ENCODE measurements at places on chromosomes 16 and 17.

DNA sequence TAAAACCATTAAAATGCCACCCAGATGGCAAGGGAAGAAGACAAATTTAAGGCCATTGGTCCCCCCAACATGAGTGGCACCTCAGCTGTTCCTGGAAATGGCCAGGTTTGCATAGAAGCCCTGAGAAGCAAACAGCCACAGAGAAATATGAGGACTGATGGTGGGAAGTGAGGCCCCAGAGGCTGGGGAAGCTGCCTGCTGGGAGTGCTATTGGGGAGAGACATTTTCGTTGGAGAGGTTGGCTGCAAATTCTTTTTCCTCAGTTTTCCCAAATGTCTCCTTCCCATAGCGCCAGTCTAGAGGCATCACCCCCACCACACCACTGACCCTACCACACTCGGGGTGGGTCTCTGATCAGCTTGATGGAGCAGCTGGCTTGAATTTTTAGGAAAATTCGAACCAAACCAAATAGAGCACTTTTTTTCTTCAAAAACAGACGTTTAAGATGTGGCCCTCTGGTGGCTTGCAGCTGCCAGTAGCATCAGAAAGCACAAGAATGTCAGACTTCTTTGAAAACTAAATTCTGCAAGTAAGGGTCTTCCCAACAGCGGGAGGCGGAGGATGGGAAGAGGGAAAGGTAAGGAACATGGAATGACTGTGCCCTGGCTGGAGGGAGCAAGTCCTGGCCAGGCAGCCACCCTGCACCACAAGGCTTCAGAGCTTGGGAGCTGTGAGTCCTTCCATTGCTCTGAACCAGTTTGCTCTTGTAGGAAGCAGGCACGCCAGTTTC, 13.2 kb upstream of the SLC12A3 start:
- DNase-seq = no peak

DNA sequence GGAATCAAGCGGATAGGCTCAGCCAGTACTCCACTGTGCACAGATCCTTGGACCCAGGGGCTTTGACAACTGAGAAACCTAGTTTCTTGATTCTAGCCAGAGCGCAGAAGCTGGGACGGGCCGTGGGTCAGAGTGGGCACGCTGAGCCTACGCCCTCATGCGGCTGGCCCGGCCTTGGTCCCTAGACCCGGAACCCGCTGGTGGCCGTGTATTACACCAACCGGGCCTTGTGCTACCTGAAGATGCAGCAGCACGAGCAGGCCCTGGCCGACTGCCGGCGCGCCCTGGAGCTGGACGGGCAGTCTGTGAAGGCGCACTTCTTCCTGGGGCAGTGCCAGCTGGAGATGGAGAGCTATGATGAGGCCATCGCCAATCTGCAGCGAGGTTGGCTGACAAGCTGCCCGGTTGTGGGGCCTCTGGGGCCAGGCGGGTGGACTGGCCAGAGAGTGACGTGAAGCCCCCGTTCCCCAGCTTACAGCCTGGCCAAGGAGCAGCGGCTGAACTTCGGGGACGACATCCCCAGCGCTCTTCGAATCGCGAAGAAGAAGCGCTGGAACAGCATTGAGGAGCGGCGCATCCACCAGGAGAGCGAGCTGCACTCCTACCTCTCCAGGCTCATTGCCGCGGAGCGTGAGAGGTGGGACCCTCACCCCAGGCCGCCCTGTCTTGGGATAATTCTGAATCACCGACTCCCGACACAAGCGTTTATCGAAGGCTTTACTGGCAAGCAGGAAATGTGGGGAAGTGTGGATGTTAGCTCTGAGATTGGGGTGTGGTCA, 946 bp downstream of the STUB1 start:
- DNase-seq = no peak

DNA sequence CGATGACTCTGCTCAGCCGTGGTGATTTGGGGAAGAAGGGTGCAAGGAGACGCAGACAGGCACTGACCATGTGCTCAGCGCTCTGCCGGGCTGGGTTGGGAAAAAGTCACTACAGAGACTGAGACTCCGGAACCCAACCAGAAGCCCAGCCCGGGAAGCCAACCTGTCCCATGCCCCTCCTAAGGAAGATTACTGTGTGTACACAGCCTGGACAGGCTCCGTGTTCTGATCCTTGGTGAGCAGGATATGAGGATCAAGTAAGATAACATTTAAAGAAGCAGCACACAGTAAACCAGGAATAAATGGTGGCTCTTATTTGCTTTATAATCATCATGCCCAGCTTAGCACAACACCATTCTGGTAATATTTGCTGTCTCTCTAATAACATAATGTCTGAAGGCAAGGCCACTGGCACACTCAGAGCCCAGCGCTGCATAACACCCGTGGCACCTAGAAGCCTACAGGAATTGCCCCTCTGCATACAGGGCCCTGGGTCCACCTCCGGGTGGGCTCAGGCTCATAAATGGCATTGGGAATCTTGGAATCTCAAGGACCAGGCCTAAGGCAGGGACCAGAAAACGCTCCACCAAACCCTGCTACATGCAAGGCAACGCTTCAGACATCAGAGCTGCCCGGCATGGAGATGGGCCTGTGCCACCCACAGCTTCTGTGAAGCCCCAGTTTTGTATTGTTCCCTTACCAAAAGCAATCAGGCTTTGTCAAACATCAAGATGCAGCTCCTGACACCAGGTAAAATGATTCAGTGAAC, 113.5 kb downstream of the DYNLRB2 start:
- no peak for DNase-seq

- no peak for DNase-seq
Observed at GRCh38 chr17:8285270-8286181, 2.9 kb upstream of the RANGRF start.

GRCh38 chr17:66716236-66717026, 118.5 kb upstream of the CACNG5 start:
- no peak for DNase-seq

GRCh38 chr16:82470620-82471152, 156.1 kb upstream of the CDH13 start:
- DNase-seq = no peak

DNA sequence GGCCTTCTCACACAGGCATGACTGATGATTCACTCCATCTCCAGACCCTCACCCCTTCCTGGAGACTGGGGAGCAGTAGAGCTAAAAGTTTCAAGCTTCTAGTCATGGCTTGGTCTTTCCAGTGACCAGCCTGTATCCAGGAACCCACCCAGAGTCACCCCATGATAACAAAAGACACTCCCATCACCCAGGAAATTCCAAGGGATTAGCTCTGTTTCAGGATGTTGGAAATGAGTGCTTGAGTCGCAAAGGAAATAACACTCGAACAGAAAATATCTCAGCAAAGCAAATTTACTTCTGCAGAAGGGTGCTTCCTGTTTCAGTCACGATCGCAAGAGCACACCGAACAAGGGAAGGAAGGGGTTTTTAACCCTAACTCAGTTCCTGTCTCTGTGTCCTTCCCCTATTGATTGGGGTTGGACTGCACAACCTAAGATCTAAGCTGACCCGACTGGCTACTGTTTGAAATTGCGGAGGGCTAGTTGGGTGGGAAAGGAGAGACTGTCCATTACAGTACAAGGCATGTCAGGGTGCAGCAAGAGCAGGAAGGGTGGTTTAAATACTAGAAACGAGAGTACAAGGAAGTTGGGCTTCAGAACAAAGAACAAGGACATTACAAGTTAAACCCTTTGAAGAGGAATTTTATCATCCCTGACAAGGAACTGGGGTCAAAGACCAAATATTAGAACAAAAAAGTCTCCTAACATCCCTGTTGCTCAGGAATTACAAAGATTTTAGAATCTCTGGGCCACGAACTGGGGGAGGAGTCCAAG, 224.4 kb upstream of the CACNG5 start:
- no peak for DNase-seq
